ENCODE measurements at places on chromosomes 3 and 15.

GRCh38 chr3:157930000-157930780, 176.0 kb downstream of the SHOX2 start:
- DNase-seq: no peak

GRCh38 chr3:167808910-167809309, 73.4 kb downstream of the SERPINI1 start:
- DNase-seq: no peak

GRCh38 chr3:36482880-36483279, 102.6 kb downstream of the STAC start:
- no peak for DNase-seq

- DNase-seq: no peak
Observed at GRCh38 chr3:46470831-46471230, 6.1 kb upstream of the LTF start.

DNA sequence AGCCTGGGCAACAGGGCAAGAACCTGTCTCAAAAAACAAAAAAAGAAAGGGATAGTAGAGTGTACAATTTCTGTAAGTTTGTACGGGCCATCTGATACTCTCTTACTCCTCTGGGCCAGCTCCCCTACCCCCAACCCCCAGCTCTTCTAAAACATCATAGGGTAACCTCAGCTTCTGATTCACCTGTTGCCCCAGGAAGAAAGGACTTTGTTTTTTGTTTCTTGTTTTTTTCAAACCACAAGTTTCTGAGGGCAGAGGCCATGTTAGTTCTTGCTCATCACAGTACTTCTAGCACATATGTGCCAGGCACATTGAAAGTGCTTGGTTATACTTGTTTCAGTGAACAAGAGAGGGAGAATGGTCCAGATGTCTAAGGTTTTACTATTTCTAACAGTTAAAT, 20.2 kb downstream of the ATOSA start:
- no peak for DNase-seq

DNA sequence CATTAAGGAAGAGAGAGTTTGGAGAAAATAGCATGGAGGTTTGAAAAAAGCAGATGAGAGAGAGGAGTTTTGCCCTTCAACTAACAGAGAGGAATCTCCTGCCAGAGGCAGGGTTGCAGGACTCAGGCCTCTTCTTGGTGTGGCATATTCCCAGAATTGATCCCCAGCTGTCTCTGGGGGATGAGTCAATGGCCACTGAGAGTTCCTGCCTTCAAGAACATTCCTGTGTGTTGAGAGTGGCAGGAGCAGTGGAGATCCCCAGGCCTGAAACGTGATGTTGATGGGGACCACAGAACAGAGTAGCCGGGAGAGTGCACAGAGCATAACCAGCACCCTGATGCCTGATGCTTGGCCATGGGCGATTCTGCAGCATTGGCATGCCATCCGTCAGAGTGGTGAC, 348.4 kb upstream of the THBS1 start:
- no peak for DNase-seq

DNA sequence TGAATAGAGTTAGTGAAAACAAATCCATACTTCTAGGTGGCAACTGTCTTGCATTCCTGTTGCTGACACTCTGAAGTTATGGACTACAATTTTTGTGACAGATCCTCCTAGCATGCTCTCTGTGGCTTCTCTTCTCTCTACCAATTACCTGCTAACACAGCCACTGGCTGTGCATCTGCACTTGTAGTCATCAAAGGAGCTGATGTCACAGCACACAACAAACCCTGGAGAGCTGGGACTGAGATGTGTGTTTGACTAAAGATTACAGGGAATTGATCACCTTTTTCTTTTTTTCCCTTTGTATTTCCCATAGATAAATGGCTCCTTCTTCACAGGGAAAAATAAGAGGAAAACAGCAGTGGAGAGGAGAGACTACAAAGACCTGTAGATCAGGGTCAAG, 278.4 kb upstream of the CCDC54 start:
- no peak for DNase-seq

DNA sequence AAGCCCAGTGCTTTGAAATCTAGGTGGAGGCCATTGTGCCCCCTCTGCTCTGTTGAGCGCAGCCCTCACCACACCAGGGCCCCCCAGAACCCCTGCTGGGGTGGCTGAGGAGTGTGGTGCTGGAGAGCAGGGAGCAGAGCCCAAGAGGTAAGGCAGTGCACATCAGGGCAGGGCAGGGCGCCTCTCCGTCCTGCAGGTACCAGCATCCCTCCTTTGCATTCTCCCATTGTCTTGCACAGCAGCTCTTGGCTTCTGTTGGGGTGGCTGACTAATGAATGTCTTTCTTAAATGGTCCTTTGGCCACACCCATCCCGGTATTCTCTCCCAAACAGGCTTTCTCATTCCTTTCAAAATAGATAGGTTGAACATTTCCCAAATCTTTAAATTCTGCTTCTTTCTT, 41.4 kb upstream of the GABRG3 start:
- no peak for DNase-seq

DNA sequence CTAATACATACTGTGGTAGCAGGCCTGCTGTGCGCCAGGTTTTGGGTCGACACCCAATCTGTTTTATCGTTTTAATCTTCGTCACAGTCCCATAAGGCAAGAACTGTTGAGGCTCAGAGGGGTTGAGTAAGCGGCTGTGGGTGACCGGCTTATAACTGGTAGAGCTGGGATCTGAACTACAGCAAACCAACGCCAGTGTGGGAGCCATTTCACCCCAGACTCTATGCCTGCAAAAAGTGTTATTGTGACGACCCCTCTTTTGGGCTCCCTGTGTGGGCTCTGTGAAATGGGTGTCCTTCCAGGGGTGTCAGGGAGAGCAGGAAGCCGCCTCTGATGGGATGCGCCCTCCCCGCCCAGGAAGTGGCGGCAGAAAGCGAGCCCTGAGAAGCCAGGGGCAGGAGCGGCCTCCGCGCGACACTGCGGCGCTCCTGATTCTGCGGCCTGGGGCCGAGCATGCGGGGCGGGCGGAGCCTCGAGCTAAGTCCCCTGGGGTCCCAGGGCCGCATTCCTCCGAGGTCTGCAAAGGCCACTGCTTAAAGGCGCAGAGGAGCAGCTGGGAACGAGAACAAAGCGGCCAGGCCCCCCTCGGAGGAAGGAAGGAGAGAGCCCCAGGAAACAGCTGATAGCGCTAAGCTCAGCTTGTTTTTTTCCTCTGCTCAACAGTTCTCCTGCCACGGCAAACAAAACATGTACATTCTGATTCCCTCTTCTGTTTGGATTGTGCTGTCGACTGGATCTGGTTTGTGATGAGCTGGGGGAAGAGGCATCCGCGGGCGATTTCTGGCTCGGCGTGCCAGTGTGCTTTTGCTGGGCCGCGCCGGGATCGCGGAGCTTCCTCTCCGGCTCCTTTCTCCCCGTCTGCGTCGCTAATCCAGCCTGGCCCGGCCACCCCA, 33.9 kb downstream of the GRK7 start:
- DNase-seq: peak; percentile 85

GRCh38 chr15:73927003-73927475, 777 bp downstream of the LOXL1 start:
- DNase-seq: no peak

GRCh38 chr3:45145681-45146614, at the start of gene CDCP1:
Gene CDCP1 (minus strand): TSS chr3:45146378. CDS start chr3:45146287, 91 bp downstream.
- no peak for DNase-seq

GRCh38 chr3:184506561-184506991, 55.0 kb upstream of the EPHB3 start:
- no peak for DNase-seq

- peak; percentile 69 for DNase-seq
Observed at GRCh38 chr15:75235051-75235673, 23.0 kb upstream of the GOLGA6C start.

- no peak for DNase-seq
Observed at GRCh38 chr3:189369636-189370035, 197.9 kb downstream of the TPRG1 start.

DNA sequence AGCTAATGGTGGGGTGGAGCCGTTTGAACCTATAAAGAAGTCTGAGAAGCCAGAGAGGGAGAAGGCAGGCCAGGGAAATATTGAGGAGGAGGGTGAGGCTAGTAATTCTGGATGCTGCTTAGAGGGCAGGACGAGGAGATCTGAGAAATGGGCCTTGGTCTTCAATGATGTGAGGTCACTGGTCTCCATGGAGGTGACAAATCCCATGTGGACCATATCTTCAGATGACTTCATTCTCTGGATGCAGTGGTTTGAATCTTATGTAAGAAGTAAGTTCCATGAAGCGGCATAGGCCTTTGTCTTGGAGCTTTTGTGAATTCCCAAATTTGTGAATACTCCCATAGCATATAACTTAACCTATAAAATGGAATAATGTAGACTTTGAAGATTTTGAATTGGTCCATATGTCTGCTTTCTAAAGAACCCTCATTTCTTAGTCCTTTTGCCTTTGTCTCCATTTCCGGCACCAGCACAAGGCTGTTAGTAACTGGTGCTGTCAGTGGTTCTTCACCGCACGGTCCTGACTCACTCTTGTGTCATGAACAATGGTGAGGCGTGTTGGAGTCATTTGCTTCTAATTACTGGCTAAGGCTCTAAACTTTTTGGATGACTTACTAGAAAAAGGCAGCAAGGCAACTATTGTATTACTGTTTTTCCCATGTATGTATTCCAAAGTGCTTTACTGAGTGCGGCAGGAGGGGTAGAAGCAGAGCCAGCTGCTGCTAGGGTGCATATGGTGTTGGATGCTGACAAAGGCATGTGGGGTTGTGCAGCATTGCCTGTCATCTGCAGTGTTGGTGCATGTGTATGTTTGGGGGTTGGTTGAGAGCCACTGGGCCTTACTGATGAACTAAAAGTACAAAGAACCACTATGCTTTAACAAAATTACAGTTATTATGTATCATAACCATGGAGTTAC, 279.3 kb upstream of the C2CD4B start:
- no peak for DNase-seq

DNA sequence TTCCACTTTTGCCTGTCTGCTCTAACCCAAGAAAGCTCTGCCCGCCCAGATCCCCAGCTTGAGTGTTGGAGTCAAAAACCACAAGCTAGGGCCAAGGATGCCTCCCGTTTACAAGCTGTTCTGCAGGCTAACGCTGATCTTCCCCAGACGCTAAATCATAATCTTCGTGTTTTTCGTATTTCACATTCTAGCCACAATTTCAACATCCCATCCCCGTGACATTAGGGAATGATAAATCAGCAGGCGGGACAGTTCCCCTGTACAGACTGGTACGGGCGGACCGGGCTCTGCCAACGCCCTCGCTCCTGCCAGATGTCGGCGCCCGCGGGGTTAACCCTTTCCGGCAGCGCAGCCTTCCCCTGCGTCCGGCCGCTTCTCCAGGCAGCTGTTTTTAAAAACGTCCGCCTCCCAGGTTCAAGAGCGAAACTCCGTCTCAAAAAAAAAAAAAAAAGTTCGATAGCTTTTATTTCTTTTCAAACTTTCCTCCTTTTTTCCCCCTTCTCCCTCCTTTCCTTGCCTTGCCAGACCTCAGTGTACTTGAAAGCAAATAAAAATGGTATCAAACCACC, 81.0 kb upstream of the BNC1 start:
- DNase-seq: no peak

DNA sequence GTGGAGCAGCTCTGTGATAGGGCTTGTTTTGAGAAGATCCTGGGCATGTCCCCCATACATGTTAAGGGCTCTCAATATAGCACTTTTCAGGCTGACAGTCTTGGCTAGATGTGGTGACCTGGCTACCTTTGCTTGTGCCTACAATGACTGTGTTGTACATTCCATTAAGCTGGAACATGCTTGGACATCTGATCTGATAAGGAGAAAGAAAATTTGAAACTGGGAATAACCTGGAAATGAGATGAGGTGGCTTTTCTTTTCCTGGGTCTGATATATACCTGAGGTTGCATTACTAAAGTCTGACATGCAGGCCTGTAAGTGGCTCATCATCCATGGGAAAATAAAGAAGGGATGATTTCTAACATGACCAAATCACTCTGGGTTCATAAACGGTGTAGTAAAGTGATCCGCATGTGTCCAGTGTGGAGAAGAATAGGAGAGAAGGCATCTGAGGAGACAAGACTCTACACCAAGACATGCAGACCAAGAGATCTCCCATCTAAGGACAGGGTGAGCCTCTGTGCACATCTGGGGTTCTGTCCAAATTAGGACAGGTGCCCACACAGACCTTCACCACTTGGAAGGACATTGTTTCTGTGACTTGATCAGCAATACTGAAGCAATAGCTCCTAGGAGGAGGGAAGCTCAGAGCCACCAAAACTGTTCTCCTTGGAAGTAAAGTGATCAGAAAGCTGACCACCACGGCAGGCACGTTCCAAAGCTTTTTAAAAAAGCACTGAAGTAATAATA, 62.0 kb downstream of the KLHL6 start:
- peak; percentile 28 for DNase-seq

GRCh38 chr3:18069568-18069967, 327.1 kb upstream of the TBC1D5 start:
- DNase-seq: no peak

GRCh38 chr15:56839641-56840040, 78.8 kb upstream of the TCF12 start:
- DNase-seq: no peak

GRCh38 chr15:41832875-41833274, 5.0 kb downstream of the JMJD7 start:
- no peak for DNase-seq

DNA sequence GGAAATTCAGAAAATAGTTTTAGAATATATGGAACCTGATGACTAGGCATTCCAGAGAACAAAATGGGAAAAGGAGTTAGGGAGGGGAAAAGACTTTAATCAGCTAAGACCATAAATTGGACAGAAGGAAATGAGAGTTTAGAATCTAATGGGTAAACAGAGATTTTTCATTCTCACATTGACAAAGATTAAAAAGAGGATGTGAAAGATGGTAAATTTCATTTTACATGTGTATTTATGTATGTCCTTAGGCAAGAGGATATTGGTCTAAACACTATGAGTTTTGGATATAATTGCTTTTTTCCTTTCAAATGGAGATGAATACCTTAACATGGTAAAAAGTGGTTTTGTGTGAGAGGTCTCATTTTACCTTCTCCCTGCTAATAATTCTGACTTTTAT, 1021.9 kb downstream of the NSUN3 start:
- no peak for DNase-seq

DNA sequence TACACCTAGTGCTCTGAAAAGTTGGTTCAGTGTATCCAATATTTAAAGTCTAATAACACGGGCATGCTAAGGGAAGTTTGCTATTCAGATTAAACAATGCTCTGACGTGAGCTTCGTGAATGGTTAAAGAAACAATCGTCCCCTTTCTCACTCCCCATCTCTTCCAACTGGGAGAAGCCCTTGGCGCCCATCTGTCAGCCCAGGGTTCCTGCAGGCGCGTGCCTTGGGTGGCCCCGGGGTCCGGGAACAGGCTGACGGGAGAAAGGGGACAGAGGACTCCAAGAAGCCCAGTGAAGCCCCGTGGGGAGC, 413 bp downstream of the SEC22C start:
- no peak for DNase-seq

DNA sequence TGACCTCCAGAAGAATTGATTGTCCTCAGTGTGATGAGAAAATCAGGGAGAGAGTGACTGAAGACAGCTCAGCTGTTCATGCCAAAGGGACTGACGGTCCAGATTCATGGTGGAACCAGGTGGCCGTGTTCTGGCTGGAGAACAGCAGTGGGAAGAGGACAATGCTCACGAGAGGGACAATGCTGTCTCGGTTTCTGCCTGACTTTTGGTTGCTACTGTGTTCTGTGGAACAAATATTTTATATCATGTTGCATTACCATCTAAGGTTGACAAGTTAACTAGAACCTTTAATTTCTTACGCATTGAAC, 58.0 kb upstream of the ULK4 start:
- DNase-seq: peak; percentile 20

GRCh38 chr3:126431103-126431534, 36.4 kb downstream of the CFAP100 start:
- no peak for DNase-seq

- DNase-seq: no peak
Observed at GRCh38 chr3:112038863-112039262, 4.3 kb downstream of the TMPRSS7 start.

All from suprapubic skin (tissue), 4 donors.